MCF 10A (cell line): ENCODE measurements at places on chromosomes 16 and 17.
A peak's percentile ranks its signal among the peaks of the same experiment; 100 is the strongest.

- DNase-seq, result no peak
Observed at GRCh38 chr17:37789771-37790541, 45.1 kb upstream of the HNF1B start.

- no peak for DNase-seq
Observed at GRCh38 chr17:29140631-29141513, 39.3 kb downstream of the MYO18A start.

DNA sequence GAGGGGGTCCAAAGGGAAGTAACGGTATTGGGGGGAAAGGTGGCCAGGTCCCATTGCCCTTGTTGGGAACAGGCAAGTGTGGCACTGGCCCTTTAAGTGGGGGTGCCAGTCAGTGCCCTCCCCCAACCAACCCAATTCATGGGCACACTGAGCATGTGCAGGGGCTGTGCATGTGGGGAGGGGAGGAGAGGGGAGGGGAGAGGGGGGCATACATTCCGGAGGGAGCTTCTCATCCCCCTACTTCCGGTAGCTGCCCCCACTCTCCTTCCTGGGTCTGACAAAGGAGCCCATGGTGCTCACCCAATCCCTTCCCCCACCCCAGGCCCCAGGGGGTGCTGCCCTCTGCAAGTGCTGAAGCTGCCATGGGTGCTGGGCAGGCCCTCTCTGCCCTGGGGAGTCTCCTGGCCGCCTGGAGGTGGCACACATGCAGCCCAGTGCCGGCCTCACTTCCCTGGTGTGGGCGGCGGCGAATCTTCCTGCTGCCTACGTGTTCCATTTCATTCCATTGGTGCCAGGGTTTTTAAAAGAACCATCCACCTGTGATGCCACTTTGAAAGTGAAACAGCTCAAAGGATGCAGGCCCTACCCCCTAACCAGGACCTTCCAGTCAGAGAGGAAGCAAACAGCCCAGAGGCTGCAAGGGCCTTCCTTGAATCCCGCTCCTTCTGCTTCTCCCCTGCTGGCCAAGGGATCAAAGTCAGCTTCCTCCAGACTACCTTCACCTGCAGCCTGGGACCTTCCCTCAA, 11.0 kb downstream of the HEXIM2 start:
- DNase-seq, result peak; percentile 98

GRCh38 chr17:36879027-36879426, 58.2 kb upstream of the LHX1 start:
- no peak for DNase-seq

- no peak for DNase-seq
Observed at GRCh38 chr16:56896244-56896643, 31.2 kb downstream of the SLC12A3 start.
